CD4-positive, alpha-beta memory T cell (primary cell): ENCODE measurements at places on chromosomes 7 and 10. TPM values are rescaled to one million over a fixed set of nuclear protein-coding genes. Genes with fewer than 3 reads are reported as not detected.

The PAPOLB gene
- not detected for total RNA-seq

- DNase-seq = no peak
Observed at GRCh38 chr7:14341200-14341775, 351.8 kb upstream of the ETV1 start.

DNA sequence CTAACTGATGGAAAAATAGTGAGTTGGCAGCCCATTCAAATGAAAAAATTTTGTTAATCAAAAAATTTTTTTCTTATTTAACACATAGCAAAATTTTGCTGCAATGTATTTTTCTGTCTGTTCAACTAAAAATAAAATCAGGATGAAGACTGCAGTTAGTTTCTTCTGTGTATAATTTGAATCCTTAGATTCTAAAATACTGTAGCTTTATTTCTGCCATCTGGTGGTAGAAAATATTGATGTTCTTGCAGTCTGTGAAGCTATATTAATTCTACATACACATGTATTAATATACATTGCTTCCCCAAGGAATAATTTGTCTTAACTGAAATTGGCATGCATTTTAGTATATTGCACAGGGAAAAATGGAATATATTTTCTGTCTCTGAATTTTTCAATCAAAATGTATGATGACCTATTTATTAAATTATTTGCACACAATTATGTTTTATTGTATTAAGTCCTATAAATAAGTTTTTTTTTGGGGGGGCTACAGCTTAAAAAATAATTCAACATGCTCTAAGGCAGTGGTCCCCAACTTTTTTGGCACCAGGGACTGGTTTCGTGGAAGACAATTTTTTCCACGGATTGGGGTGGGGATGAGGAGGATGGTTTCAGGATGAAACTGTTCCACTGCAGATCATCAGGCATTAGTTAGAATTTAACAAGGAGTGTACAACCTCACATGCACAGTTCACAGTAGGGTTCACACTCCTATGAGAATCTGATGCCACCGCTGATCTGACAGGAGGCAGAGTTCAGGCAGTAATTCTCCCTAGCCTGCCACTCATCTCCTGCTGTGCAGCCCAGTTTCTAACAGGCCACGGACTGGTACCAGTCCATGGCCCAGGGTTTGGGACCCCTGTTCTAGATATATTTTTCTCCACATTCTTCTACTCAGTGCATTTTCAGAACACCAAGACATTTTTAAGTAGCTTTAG lies 119.4 kb downstream of the GNAT3 start:
- DNase-seq = no peak

DNA sequence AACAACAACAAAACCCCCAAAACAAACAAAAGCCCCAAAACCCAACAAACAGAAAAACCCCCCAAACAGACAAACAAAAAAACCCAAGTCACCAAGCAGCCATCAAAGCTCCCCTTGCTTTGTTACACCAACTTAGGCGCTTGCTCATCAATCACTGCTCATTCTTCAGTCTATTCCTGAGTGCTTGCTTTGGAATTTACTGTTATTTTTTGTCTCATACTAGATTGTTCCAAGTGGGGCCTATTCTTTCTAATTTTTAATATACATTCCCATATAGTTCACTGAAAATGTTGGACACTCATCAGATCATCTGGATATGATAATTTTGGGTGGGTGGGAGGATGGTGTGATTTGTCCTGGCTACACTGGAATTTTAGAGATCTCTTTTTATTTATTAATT lies 126.0 kb upstream of the JCAD start:
- DNase-seq = no peak

DNA sequence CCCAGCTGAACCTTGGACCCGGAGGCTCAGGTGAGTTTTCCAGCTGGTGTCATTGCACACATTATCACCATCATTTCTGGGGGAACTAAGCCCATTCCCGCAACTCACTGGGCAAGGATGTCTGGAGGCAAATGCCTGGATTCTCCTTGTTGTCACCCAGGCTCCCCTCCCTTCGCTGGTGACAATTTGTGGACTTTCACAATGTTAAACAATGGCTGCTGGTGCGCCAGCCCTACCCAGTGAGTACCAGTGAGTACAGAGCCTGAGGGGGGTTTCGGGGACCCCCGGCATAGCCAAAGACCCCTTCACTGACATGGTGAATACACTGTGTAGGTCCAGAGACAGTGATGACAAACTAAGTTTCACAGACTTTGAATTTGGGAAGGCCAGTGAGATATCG lies 189.2 kb downstream of the ADARB2 start:
- DNase-seq = no peak

- DNase-seq = no peak
Observed at GRCh38 chr7:111873963-111874690, 311.8 kb upstream of the IMMP2L start.

GRCh38 chr10:69377191-69377590 lies 39.5 kb downstream of the TACR2 start:
- DNase-seq = no peak

- no peak for DNase-seq
Observed at GRCh38 chr10:69489506-69490090, 38.3 kb downstream of the TSPAN15 start.

- DNase-seq = no peak
Observed at GRCh38 chr7:107029061-107029763, 15.3 kb upstream of the PRKAR2B start.

DNA sequence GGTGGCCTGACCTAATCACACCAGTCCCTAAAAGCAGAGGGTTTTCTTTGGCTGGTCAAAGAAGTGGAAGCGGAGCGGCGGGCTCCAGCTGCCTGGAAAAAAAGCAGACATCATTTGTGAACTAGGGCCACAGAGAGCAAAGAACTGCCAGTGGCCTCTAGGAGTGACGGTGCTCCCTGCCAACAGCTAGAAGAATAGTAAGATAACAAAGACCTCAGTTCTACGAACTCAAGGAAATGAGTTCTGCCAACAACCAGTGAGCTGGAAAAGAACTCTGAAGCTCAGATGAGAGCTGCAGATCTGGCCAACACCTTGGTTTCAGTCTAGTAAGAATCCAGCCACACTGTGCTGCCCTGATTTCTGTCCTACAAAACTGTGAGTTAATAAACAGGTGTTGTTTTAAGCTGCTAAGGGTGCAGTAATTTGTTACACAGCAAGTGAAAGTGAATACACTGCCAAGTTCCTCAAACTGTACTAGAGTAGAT lies 178.0 kb downstream of the SRPK2 start:
- no peak for DNase-seq

The ODAD2 gene
- 0.32 TPM for total RNA-seq

The CCDC201 gene
- total RNA-seq = not detected

DNA sequence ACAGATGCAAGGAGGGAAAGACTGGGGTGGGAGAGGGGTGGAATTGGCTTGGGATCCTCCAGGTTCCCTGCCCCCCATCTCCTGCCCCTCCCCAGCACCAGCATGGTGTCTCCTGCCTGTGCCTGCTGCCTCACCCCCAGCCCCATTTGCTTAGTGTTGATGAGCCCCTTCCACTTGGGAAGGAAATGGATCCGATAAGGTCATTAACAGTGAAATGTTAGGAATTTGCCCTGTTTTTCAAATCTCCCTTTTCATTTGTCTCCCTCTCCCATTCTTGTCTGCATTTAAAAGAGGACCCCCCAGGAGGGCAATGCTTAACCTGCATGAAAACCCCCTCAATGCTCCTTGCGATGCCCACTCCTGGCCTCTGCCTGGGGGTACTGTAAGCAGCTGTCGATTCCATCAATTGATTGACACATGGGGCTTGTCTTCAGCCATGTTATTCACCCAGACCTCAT lies 51.5 kb downstream of the HK1 start:
- no peak for DNase-seq

The NPTX2 gene
- total RNA-seq = not detected

The TMEM72 gene
- total RNA-seq = not detected

The UNCX gene
- not detected for total RNA-seq

DNA sequence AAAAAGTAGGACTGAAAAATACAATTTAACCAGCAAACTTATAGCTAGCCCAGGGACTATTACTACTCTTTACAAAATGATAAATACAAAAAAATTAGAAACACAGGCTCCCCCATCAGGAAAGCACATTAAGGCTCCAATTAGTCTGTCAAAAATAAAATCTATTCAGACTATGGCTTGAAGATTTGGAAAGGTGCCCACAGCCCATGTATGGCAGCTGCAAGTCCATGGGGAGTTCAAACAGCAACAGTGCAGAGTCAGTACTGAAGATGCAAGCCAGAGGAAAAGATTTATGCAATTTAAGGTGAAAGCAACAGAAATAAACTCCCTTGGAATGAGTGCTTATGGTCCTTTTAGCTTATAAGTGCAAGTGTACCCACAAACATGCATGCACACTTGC lies 29.7 kb downstream of the IMMP2L start:
- DNase-seq = no peak

GRCh38 chr7:66517212-66517909 lies 111.3 kb upstream of the KCTD7 start:
- DNase-seq = no peak

GRCh38 chr7:80583901-80584300 lies 54.5 kb upstream of the CD36 start:
- no peak for DNase-seq

DNA sequence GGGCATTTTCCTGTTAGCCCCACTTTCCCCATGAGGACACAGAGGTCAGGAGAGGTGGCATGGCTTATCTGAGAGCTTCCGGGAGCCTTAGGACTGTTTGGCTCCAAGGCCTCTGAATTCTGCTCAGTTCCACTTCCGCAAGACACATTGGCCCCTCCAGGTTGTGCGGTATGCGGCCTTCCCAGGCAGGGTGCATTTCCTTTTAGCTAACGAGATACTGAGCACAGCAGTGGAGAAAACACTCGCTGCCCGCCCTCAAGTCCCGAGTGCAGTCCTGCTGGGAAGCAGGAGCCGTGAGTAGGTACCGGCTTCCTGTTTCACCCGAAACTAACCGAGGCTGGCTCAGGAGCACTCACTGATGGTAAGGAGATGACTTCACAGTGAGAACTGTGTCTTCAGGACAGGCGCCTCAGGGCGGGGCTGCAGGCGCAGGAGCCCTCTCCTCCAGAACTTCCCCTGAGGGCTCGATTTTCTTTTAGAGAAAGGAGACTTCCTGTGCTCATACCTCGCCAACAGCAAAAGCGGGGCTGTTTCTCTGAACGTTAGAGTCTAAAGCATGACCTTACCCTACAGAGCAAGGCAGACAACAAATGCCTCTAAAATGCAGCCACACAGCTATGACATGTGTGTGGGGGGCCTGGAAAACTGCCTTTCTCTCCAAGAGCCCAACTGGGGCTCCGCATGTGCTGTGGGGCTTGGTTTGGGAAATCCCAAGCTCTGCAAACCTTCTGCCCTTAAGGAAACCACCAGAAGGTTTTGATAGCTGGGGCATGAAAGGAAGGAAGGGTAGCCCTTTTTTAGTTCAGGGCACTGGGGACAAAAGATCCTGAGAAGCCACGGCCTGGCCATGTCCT lies 25.9 kb downstream of the RGS10 start:
- peak; percentile 53 for DNase-seq

DNA sequence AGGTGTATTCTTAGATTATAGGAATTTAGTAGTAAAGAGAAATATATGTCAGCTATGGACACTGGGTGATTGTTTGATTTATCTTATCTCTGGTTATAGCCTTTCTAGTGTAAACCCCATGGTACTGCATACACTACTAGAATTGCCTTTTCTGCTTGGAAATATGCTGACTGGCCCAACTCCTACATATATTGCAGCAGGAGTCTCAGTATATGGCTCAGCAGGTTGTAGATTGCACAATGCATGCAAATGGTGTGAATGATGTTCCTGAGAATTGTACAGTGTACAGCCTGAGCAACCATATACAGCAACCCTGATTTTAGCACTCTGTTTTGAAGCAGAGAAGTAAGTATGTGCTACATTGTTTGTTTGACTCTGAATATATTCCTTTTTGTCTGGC lies 153.4 kb upstream of the NPY start:
- DNase-seq = no peak

DNA sequence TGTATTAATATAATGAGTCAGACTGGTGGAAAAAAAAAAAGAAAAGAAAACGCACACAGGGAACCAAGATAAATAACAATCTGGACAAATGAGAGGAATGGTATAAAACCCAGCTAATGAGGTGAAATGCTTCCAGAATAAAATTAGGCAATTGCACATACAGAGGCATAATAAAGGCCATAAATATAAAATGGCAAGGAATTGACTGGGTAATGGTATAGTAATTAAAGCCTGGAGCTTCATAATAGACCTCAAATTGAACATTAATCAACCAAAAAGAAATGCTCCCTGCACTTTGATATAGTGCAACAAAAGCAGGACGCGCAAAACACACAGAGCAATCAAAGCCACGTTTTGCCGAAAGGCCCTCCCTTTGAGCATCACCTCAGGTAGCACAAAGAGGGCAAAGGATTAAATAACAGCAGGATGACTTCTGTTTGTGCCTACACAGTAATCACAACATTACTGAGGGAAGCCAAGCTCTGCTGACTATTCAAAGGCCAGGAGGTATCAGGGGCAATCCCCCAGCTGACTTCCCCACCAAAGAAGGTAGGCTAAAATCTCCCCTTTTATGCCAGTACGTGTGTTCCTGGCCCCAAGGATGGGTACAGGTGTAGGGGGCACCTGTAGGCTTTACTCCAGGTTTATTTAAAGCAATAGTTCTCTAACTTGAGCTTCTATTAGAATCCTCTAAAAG lies 343.7 kb downstream of the ELMO1 start:
- DNase-seq = no peak

The KIF11 gene
- 2.1 TPM for total RNA-seq

The ACHE gene
- not detected for total RNA-seq

- DNase-seq = no peak
Observed at GRCh38 chr7:115066050-115066449, 144.2 kb downstream of the MDFIC start.

DNA sequence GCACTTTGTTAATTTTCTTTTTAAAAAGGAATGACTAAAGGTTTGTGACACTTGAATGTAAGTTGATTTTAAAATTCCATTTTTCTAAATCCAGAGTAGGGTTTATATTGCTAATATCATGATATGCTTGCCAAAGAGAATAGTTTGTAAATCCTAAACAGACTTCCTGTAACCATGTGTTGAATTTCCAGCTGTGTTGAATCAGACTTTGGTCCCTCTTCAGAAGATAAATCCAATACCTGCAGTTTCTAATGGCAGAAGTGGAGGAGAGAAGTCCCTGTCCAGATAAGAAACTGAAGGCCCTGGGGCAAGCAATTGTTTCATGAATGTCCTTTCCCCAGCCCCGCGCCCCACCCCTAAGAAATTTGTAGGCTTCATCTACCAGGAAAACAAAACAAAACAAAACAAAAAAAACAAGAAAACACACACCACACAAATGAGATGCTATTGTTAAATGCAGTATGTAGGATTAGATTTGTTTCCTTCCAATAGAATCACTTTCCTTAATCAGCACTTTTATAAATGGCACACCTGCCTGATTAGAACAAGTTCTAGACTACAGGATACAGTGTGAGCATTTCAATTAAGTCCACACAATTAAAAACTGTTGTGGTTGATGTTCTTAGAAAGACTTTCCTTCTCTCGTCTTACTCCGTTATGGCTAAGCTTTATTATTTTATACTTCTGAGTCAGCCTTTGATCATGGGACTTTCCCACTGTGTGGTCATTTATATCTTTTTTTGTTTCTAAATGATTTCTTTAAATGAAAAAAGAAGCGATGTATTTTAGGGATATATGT lies 122.8 kb downstream of the KAT6B start:
- DNase-seq = no peak

The ACADSB gene
- total RNA-seq = 35.7 TPM
